ENCODE measurements at places on chromosomes 11 and 22.

- DNase-seq: no peak
These were observed 42.2 kb upstream of the PTH start for GRCh38 chr11:13538044-13538443.

DNA sequence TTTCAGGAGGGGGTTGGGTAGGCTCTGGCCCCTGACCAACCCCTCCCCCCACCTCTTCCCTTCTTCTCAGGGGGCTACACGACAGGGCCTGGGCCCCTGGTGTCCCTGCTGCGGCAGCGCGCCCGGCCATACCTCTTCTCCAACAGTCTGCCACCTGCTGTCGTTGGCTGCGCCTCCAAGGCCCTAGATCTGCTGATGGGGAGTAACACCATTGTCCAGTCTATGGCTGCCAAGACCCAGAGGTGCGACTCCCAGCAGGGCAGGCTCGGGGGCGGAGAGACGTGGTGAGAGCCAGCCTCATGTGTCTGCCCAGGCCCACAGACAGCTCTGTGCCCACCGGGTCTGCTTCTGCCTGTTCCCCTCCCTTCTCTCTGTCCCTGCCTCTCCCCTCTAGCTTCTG lies 7.6 kb upstream of the GALR3 start:
- no peak for DNase-seq

DNA sequence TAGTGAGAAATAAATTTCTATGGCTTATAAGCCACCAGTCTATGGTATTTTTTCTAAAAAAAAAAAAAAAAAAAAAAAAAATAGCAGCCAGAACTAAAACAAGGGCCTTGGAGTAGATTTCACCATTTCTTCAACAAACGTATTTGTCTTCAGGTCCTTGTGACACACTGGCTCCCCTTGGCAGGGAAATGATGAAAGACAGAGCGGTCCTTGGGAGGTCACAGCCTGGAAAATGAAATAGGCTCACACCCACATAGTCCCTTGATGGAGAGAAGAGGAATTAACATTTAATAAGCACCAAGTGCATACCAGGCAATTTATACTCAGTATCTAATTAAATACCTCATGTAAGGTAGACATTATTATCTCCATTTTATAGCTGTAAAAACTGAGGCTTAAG lies 25.7 kb upstream of the ACER3 start:
- no peak for DNase-seq

DNA sequence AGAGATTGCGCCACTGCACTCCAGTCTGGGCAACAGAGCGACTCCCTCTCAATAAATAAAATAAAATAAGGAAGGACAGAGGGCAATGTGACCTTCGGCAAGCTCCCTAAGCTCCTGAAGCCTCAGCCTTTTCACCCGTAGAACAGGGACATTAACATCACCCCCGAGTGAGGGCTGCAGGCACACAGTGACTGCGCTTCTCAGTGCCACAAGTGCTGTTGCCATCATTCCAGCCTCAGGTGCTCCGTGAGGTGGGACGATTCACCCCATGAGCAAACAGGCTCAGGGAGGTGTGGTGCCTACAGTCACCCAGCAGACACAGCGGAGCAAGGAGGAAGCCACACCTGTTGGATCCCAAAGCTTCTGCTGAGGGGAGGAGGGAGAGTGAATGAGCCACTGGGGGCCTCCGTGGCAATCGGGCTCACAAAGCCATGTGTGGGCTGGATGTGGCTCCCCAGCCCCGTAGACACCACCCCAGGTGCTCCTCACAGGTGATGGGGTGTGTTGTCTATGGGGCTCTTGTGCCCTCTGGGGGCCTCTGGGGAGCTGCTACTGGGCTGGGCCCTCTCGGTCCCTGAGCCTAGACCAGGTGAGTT lies 9.1 kb upstream of the TCF20 start:
- DNase-seq: no peak

- peak; percentile 46 for DNase-seq
These were observed 192.7 kb downstream of the C11orf91 start for GRCh38 chr11:33507967-33508366.

All from RPMI7951 (cell line).